ENCODE measurements at places on chromosomes 5 and 9.
A peak's percentile ranks its signal among the peaks of the same experiment; 100 is the strongest.

DNA sequence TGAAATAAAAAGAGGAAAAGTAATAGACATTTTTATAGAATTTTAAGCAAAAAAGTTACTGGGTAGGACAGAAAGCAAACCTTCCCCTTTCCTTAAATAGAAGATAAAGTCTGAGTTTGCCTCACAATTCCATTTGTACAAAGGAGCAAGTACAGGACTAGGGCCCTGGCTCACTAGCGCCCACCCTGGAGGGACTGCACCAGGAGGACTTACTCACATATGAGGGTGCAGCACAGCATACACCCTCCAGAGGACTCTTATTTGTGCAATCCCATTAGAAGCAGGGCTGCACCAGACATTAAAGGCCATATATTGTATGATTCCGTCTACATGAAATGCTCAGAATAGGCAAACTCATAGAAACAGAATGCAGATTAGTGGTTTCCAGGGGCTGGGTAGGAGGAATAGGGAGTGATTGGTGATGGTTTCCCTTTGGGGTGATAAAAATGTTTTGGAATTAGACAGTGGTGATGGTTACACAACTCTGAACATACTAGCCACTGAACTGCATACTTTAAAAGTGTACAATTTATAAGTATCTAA lies 4.5 kb downstream of the REEP5 start:
- peak; percentile 27 for DNase-seq

DNA sequence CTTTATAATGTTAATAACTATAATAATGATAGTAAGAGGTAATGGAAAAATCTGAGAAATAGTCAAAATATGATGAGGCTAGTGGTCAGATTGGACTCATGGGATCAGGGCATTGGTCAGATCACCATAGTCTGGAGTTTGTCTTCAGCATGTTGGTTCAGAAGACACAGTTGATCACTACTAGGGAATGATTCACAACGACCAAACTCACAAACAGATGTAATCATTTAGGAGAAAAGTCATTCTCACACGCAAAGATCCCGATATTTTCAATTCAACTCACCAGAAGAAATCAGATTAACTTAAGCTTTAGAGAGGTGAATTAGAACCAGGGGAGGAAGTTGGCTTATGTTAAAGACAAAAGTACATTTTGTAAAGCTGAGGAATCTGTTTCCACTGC lies 131.8 kb downstream of the LURAP1L start:
- DNase-seq: no peak

DNA sequence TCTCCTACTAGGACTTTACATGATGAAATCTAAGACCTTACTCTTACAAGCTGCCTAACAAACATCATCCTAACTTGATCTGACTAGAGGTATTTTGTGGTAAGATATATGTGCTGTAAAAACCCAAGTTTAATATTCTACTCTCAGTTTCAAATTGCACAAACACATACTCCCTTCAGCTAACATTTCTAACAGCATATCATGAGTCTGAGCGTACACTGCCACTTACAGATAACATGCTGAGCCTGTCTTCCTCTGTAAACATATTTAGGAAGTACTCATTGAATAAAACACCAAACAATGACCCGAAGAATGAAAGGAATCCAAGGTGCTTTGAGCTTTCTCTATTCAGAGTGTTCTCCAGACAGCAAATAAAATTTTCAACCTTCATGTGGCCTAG lies 7.9 kb upstream of the ESM1 start:
- DNase-seq: no peak

GRCh38 chr9:37029304-37029775 lies 4.7 kb downstream of the PAX5 start:
- no peak for DNase-seq

DNA sequence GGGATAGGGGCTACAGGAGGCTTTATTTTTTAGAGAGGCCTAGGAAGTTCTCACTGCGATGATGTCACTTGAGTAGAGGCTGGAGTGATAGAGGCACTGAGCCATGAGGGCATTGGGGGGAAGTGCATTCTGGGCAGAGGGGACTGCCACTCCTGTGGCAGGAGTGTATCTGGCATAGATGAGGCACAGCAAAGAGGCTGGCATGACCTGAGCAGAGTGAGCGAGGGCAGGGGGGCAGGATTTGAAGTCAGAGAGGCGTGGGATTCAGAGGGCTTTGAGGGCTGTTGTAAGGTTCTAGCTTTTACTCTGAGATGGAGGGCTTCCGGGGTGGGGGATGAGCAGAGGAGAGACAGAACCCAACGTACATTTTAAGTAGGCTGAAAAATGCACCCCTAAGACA lies 91.9 kb upstream of the SH3PXD2B start:
- no peak for DNase-seq

- DNase-seq: no peak
Measured at GRCh38 chr9:130064621-130065020, 10.9 kb downstream of the GPR107 start.

DNA sequence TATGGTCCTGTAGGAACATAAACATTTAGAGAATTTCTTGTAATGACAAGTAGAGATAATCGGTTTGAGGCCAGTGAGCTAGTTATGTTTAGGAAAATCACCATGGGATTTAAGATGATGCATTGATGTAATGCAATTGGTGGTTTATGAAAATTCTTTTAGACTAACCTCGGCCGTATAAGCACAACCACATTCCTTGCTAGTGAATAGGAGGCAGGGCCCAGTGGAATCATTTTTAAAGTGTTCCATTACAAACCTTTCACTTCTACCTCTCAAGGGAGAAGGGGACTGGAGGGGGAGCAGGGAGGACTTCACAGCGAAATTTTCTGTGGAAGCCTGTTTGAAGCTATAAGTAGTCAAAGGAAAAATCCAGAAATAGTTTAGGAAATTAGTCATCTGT lies 71.8 kb upstream of the NFIL3 start:
- no peak for DNase-seq

- peak; percentile 31 for DNase-seq
Measured at GRCh38 chr9:69945671-69946141, 97.9 kb upstream of the MAMDC2 start.

DNA sequence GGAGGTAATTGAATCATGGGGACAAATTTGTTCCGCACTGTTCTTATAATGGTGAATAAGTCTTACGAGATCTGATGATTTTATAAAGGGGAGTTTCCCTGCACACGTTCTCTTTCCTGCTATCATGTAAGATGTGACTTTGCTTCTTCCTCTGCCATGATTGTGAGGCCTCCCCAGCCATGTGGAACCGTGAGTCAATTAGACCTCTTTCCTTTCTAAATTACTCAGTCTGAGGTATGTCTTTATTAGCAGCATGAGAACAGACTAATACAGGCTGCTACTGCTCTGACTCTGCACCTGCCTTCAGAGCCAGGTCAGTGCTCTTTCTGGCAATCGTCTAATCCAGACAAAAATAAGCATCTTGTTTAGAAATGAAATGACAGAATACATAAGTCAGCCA lies 479.2 kb upstream of the TUSC1 start:
- no peak for DNase-seq

GRCh38 chr9:35664531-35665470 lies at the start of gene ARHGEF39:
Gene ARHGEF39 (minus strand): TSS chr9:35665195. CDS start chr9:35665169, 26 bp downstream.
- peak; percentile 35 for DNase-seq

DNA sequence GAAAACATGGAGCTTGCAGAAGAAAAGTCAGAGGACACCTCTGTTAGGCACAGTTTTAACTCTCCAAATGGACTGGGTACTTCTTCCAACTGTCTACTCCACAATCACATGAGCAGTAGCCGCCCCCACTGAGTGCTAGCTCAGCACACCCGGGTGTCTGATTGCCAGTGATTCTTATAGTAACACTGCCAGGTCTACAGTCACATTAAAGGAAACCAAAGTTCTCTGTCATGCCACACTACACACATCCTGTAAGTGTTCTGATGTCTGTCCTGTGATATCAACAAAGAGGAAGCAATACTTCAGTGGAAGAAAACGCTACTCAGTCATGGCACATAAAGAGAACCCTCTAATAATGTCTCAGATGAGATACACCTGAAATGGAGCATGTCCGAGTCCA lies at the start of gene HAVCR2:
TSS of gene HAVCR2 (minus strand) at position 69 of the 400 bp plus-strand sequence. CDS start at position 8, 61 bp downstream.
- DNase-seq: peak; percentile 31

DNA sequence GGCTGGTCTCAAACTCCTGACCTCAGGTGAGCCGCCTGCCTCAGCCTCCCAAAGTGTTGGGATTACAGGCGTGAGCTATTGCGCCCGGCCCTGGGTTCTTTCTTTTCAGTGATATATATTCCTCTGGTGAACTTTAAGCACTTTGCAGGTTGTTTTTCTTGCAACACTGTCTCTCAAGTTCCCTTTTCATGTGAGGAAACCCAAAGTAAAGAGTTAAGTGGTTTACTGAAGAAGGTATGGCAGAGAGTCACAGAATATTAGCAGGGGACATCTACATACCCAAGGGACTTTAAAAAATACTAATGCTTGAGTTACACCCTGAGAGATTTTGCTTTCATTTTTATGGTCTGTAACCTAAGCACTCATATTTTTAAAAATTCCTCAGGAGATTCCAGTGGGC lies 6.7 kb upstream of the GAPT start:
- no peak for DNase-seq

DNA sequence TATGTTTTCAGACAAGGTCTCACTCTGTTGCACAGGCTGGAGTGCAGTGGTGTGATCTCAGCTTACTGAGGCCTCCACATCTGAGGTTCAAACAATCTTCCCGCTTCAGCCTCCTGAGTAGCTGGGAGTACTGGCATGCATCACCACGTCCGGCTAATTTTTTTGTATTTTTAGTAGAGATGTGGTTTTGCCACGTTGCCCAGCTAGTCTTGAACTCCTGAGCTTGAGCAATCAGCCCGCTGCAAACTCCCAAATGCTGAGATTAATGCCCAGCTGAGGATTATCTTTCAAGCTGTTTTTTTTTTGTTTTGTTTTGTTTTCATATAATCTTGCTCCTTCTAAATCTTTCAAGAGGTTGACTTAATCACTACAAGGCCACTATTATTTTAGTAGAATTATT lies 47.3 kb upstream of the SLC28A3 start:
- DNase-seq: no peak

GRCh38 chr5:107329850-107330249 lies 340.9 kb downstream of the EFNA5 start:
- no peak for DNase-seq

DNA sequence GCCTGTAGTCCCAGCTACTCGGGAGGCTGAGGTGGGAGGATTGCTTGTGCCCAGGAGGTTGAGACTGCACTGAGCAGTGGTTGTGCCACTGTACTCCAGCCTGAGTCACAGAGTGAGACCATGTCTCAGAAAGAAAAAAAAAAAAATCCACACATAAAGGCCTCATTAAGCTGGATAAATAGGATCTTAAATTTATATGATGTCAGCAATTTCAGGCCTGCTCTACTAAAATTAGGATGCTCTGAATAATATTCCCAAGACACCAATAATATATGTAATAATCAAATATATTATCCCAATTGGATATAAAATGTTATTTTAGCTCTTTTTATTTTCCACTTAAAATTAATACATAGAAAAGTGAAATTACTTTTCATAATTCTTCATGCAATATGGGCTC lies 43.6 kb downstream of the NLN start:
- DNase-seq: no peak

DNA sequence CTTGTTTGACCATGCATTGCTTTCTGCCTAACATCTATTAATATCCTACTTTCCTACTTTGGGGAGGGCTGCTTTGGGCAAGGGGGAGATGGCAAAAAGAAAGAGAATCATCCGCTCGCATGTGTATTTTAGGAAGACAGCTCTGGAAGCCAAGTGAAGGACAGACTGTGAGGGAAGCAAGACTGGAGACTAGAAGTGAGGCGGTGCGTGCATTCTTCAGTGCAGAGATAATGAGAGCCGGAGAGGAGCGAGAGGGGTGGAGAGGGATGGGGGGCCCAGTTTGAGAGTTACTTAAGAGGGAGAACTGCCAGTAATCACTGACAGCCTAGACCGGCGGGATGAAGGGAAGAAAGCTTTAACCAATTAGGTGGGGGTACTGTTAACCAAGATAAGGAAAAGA lies 151.7 kb upstream of the RAPGEF1 start:
- DNase-seq: no peak

- DNase-seq: no peak
Measured at GRCh38 chr5:76744632-76745031, 28.7 kb downstream of the F2R start.

DNA sequence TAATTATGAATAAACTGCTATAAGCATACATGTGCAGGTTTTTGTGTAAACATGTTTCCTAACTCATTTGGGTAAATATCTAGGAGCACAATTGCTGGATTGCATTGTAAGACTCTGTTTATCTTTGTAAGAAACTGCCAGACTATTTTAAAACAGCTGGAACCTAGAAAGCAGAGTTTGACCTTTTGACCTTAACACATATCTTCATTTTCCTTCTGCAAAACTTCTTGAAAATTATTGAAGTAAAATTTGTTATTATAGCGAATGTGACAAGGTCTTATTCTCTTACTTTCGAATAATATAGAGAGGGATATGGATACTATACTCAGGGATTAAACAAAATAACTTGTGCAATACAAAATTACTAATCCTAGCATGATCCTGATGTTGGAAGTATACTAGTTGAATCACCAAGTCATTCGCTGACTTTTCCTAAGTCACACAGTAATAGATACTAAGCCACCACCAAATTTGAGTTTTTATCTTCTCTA lies 3.2 kb upstream of the ANXA1 start:
- DNase-seq: no peak

GRCh38 chr5:149413477-149414210 lies 34.6 kb upstream of the IL17B start:
- no peak for DNase-seq

- no peak for DNase-seq
Measured at GRCh38 chr9:127492616-127493015, 41.3 kb downstream of the LRSAM1 start.

DNA sequence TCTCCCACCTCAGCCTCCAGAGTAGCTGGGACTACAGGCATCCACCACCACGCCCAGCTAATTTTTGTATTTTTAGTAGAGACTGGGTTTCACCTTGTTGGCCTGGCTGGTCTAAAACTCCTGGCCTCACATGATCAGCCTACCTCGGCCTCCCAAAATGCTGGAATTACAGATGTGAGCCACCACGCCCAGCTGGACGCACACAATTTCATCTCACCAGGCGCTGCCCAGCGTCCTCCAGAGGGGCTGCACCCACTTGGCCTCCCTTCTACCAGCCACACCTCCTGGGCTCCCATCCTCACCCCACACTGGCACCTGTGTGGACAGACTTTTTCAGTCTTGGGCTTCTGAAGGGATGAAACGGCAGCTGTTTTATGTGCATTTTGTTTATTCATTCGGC lies 3.8 kb upstream of the EXOC3 start:
- no peak for DNase-seq

DNA sequence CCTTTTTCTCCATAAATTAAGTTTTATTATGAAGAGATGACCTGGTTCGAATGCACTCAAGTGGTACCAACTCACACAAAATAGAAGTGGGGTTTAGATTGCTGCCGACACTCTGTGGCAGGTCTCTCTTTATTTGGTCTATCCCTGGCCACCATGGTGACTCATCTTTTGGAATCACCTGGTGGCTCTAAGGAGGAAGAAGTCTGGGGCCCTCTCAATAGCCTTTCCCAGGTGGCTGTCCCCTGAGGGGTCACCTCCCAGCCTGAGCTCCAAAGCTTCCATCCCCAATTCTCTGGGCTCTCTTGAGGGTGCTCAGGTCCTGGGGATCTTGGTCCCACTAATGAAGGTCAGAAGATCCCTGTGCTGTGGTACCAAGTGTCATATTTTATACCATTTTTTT lies 136.8 kb downstream of the MVB12B start:
- no peak for DNase-seq
